ENCODE measurements at places on chromosomes 2 and 18.

GRCh38 chr2:38406597-38407110 lies 29.6 kb upstream of the ATL2 start:
- DNase-seq: no peak

- DNase-seq: no peak
These were observed 109.9 kb upstream of the MEIS1 start for GRCh38 chr2:66324909-66325528.

DNA sequence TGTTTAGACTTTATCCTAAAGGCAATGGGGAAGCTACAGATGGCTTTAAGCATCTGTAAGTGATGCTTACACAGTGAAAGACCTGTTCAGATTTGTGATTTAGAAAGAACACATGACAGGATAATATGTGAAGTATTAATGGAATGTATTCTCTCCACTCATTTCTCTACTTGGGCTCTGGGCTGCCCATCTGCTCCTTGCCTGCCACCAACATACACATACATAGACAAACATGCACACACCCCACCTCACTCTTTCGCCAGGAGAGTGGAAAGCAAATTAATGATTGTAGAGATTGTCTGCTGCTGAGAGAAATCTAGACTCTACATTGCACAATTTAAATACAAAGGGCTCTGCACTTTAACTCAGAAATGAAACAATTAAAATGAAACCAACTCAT lies 61.0 kb upstream of the NFE2L2 start:
- no peak for DNase-seq

DNA sequence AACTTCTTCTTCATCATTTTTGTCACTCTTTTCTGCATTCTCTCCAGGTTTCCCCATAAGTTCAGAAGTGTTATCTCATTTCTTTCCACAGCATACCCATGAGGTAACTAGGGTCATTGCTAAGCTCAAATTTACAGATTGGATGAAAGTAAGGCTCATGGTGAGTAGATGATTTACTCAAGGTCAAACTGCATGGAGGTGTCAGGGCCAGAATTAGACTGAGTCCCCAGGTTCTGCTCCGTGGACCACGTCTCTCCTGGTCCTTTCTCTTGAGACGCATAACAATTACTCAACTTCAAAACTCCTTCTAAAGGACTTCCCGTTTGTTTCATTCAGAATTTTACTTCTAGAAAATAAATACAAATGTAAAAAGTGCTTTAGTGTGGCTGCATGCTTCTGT lies 43.4 kb downstream of the SMIM21 start:
- no peak for DNase-seq

GRCh38 chr2:217843324-217843723 lies 159.5 kb downstream of the TNS1 start:
- DNase-seq: no peak

- DNase-seq: no peak
These were observed 19.2 kb upstream of the EML6 start for GRCh38 chr2:54704238-54704637.

DNA sequence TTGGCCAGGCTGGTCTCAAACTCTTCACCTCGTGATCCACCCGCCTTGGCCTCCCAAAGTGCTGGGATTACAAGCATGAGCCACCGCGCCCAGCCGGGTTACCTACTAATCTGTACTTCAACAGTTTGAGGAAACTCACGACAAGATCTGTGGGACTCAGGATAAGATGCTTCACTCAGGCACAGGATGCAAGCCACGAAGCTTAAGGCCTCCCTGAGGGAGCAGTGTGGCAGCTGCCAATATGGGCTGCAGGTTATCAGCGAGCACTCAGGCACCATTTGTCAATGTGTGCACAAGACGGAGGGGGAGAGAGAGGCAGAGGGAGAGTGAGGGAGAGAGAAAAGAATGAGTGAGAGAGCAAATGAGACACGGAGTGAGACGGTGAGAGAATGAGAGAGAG lies 173.6 kb upstream of the RAB6C start:
- no peak for DNase-seq

Measured in stimulated activated CD4-positive, alpha-beta T cell treated with anti-CD3 and anti-CD28 coated beads, Interleukin-2, amount 100 ng/mL, for 48 hours (primary cell).